ENCODE measurements at places on chromosomes 7 and 10.

- DNase-seq: no peak
Measured at GRCh38 chr7:138460176-138460648, at the start of gene TRIM24. TRIM24 (plus strand) TSS chr7:138460259; CDS start chr7:138460549, 290 bp downstream.

DNA sequence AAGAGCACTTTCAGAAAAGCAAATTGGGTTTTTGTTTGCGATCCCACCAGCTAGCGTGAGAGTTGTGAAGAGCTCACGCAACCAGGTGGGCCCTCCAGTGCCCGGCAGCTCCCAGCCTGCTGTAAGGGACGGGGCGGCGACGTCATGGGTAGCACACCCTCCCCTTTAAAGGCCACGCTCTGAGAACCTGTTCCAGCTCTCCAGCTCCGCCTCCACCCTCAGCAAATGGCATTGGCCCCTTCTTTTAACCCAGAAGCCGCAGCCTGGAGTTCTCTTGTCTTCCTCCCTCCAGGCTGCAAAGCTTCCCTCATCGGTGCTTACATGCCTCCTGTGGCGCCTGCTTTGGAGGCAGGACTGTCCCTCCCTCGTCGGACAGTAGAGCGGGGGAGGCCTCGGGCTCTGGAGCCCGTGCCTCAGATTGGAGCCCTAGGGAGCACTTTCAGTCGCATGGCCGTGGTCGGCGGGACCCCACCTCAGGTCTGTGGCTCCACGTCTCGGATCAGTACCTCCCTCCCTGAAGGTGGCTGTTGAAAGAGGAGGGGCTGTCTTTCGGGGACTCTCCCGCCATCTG lies 32.9 kb downstream of the WIPI2 start:
- DNase-seq: no peak

GRCh38 chr7:2354939-2355704 lies 495 bp downstream of the EIF3B start:
- DNase-seq: no peak

GRCh38 chr7:2037301-2037807 lies 195.4 kb downstream of the MAD1L1 start:
- DNase-seq: no peak

GRCh38 chr7:8149222-8149621 lies 112.7 kb downstream of the ICA1 start:
- DNase-seq: no peak

- no peak for DNase-seq
Measured at GRCh38 chr10:45442662-45443061, 68.6 kb downstream of the ALOX5 start.

GRCh38 chr7:128351296-128352152 lies 7.8 kb upstream of the RBM28 start:
- DNase-seq: no peak

- DNase-seq: no peak
Measured at GRCh38 chr7:137888241-137888640, 41.5 kb upstream of the DGKI start.

DNA sequence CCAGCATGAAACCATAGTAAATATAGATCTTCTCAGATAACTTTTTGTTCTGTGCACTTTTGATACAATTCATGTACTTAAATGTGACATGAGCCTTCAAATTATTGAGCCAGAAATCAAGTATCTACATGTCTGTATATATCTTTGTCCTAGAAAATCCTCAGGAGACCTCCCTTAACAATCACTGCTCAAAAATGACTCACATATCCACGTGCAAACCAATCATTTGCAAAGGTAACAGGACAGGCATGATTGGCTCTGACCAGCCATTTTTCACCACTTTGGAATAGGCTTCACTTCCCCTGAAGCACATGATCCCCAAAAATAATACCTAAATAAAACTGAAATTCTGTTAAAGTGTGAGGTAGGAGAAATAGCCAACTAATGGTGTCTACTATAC lies 902.5 kb downstream of the PCDH15 start:
- DNase-seq: no peak

DNA sequence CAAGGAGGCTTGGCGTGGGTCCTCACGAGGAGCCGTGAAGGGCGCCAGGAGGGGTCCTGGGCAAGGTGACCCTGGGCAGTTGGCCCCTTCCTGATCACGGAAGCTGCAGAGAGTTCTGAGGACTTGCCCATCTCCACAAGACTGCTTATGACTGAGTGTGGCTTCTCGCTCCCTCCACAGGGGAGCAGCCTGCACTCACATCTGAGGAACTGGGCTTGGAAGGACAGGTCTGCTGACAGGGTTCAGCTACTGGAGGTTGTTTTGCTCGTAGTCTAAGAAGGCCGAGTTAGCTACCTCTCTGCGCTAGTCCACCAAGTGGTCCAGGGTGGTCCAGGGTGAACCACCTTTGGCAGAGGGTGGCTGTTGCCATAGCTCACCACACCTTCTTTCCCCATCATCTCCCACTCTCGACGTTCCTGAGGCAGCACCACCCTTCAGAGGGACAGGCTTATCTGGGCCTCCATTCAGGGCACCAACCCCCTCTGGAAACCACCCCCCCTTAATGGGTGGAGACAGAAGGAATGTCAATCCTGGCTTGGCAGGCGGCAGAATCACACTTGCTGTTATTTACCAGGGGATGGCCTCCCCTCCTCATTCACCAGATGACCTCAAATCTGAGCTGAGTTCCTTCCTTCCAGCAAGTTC lies 38.2 kb downstream of the FAM53B start:
- no peak for DNase-seq

- no peak for DNase-seq
Measured at GRCh38 chr7:30925913-30926312, 14.3 kb downstream of the AQP1 start.

DNA sequence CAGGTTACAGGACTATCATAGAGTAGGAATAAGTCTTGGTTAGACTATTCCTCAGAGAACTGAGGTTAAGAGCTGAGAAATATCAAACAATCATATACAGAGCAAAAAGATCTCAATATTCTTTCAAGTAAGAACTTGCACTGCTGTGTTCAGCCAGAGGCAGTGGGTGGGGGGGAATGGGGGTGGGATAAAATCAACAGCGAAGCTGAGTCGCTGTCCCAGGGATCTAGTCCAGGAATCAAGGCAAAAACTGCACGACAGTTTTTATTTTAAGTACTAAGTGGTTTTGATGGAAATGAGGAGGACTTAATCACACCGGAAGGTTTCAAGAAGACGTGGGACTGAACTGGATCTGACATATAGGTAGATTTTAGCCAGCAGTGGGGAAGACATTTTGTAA lies 159.1 kb downstream of the SRPK2 start:
- DNase-seq: no peak

GRCh38 chr10:105971460-105971859 lies 1193.0 kb downstream of the SORCS1 start:
- no peak for DNase-seq

GRCh38 chr7:131522325-131522930 lies 34.0 kb downstream of the PODXL start:
- no peak for DNase-seq

DNA sequence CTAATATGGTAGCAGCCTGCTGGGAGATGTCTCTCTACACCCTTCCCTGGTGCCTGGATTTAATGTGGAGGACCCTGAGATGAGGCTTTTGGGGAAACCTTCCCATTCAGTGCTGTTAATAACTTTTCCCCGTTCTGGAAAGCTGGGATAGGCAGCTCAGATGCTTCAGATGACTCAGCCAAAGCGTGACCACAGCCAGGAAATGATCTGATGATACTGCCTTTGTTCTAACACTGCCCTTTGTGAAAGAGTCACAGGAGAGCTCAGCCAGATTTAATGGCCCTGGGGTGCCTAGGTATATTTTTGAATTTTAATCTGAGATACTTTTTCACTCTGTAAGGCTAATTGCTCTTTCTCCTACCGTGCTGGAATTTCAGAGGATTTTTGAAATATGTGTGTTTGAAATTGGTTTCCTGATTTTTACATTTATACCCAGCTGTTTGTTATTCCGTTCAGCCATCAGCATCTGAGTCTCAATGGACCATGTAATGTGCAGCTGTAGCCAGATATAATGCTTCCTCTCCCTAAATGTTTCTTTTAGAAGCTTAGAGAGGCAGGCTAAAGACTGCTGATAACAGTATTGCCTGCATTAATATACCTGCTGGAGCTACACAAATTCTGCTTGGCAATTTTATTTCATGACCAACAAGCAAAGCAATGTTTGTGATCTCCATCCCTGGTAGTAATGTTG lies 17.8 kb downstream of the CELF2 start:
- DNase-seq: peak; percentile 44

DNA sequence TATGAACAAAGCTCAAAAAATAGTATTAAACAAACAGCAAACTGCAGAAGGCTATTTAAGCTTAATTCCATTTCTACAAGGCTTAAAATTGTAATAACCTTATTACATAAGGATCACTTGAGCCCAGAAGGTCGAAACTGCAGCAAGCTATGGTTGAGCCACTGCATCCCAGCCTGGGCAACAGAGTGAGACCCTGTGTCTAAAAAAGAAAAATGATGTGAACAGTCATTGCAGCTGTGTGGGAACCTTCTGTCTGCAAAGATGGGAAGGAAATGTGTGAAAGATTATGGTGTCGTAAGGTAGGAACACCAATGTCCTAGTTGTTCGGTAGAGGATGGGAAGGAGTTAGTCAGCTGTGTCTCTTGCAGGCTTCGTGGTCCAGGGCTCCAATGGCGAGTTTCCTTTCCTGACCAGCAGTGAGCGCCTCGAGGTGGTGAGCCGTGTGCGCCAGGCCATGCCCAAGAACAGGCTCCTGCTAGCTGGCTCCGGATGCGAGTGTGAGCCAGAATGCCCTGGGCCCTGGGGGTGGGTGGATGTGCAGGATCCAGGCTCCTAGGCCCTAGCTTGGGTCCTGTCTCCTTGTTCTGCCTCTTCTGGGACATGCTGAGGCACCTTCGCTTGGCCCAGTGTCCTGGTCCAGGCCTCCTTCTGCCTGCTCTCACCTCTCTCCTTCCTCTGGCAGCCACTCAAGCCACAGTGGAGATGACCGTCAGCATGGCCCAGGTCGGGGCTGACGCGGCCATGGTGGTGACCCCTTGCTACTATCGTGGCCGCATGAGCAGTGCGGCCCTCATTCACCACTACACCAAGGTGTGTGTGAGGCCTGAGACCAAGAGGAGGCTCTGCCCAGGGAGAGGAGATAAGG lies 9.1 kb downstream of the C10orf62 start:
- no peak for DNase-seq

DNA sequence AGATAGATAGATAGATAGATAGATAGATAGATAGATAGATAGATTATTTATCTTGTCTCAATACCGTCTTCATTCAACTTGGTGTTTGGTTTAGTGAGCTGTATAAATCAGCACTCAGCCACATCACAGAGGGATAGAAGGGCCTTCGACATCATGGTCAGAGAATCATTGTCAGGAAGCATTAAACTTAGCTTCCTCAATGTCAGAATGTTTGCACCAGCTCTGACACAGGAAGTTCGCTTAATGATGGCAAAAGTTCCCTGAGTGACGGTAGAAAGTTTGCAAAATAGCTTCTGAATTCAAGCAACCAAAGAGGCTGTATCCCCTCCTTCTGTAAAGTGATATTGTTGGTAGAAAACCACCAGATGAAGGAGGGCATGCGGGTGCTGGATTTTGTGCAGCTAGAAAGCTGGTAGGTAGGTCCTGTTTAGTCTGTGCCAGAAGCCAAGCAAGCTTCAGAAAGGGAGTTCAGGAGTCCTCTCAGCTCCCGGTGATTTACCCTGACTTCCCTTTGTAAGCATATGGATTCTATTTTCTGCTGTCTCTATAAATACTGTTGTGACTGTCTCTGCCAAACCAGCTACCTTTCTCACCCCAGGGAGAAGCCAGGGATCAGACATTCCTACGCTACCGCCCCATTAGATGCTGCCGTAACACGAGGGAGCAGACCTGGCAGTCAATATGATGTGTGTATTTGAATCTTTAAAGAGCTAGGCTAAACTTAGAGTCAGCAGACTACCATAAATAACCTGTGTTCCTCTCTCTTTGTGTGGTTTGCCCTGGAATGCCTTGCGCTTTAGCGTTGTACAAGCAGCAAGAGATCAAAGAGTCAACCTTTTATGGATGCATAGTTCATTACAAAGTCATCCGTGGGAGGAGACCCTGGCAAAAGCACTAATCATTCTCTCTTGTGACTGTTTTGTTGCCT lies 200.5 kb upstream of the KIAA1217 start:
- peak; percentile 70 for DNase-seq

GRCh38 chr7:66609176-66609575 lies 19.5 kb upstream of the KCTD7 start:
- no peak for DNase-seq

GRCh38 chr7:7562736-7563135 lies 3.9 kb upstream of the MIOS start:
- no peak for DNase-seq

GRCh38 chr10:76723844-76724243 lies 913.8 kb downstream of the KCNMA1 start:
- no peak for DNase-seq

DNA sequence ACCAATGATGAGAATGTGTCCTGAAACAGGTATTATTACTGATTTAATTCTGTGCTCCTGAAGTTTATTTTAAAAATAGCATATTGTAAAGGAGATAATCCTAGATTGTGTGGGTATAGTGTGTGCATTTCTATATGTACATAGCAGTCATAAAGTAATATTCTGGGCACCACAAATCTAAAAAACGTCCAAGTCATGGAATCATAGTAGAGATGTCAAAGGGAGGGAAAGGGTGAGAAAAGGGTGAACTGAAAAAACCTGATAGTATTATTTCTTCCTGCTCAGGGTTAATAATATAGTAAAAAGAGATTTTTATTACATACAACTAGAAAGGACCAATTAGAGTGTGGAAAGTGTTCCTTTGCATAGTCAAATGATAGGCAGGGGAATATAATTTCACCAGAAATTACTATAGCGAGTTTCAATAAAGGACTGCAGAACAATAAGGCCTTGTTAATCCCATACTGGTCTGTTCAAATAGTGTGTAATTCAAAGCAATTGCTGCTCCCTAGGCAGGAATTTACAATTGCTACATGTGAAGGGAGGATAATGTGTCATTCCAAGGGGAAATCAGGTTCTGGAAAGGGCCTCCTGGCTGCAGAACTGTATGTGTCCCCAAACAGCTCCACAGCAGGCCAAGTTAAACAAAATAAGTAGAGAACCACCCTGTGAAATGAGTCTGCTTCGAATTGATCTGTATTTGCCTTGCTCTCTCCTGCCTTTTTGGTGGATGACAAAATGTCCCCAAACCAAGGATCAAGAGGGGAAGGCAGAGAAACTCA lies 42.5 kb upstream of the KMT2E start:
- DNase-seq: no peak

GRCh38 chr10:59904426-59905065 lies 1.8 kb downstream of the CCDC6 start:
- no peak for DNase-seq

- DNase-seq: no peak
Measured at GRCh38 chr10:100315615-100316014, 14.4 kb downstream of the PKD2L1 start.

GRCh38 chr7:45073031-45073785 lies 15.6 kb downstream of the NACAD start:
- no peak for DNase-seq
